ENCODE measurements at places on chromosomes 2 and 18.

DNA sequence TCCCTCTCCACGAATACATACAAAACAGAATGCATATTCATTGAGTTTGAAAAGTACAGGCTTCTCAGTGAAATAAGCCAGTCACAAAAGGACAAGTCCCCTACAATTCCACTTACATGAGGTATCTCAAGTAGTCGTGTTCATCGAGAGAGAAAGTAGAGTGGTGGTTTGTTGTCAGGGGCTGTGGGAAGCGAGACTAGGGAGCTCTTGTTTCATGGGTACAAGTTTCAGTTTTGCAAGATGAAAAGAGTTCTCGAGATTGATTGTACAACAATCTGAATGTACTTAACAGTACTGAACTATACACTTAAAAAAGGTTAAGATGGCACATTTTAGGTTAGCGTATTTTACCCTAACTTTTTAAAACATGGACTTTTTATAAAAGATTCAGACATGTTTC, 71.5 kb upstream of the TTC39C start:
- DNase-seq = no peak

DNA sequence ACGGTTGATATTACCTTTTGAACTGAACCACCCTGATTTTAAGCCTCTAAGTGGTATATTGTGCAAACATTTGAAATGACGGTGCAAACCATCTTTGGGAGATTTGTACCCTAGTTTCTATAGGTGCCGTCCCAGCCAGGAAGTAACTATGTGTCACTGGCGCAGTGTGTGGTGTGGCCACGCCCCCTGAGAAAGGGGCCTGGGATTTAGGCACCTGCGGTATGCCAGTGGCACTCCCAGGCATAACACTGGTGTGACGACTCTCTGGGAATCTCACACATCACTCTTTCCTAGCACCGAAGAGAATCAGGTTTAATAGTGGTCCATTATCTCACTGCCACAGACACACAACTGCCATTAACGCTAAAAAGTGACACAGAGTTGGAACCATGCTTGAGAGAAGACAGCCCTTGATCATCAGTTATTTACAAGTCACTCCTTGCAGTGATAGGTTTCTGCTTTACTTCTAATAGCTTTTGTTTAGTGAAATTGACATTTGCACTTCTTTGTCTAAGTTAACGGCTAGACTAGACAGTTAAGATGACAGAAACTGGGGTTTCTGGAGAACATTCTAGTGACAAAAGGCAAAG, 11.1 kb downstream of the AQP4 start:
- no peak for DNase-seq

DNA sequence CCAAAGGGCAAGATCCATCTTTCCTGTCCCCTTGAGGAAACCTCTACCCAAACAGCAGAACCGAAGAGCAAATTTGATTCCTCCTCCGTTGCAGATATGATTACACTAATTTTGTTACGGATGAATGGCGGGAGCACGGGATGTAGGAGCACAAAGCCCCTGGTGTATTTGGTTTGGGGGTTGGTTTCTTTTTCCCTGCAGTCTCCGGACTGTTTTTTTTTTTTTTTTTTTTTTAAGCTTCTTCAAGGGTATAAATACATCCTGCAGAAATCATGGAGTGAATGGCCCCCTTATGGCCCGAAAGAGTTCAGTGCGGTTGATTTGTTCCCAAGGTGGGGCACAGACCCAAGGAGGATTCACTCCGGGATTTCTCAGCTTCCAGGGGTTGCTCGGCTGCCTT, 135.3 kb upstream of the SH3BP4 start:
- no peak for DNase-seq

DNA sequence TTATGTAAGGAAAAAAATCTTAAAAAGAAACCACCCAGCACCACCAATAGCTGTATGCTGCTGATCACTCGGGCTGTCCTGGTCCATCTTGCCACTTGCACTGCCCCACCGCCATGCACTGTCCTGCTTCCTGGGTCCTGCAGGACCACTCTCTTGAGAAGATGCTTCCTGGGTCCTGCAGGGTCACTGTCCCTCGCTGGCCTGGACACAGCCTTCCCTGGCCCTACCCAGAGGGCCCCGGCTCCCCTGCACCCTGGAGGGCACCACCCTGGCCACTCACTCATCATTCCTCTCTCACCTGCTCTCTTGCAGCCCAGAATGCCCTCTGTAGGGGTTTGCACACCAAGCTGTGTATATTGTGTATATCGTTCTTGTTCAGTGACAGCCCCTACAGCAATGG, 2.4 kb upstream of the OTOS start:
- DNase-seq = no peak

DNA sequence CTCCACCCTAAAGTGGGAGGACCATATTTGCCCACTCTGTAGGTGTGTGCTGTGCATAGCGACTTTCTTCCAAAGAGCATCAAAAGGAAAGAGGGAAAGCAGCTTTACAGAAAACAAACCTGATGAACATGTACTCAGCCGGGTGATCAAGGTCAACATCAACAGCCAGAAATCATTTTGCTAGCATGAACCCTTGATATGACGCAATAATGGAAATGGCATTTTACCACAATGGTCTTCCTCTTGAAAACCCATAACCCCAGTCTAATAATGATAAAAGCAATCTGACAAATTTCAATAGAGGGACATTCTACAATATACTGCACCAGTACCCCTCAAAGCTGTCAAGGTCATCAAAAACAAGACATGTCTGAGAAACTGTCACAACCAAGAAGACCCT, 350.2 kb downstream of the FBXO15 start:
- DNase-seq = no peak

- no peak for DNase-seq
Measured at GRCh38 chr2:204228169-204228886, 291.8 kb downstream of the ICOS start.

- no peak for DNase-seq
Measured at GRCh38 chr2:151470556-151470955, 60.9 kb downstream of the RIF1 start.

DNA sequence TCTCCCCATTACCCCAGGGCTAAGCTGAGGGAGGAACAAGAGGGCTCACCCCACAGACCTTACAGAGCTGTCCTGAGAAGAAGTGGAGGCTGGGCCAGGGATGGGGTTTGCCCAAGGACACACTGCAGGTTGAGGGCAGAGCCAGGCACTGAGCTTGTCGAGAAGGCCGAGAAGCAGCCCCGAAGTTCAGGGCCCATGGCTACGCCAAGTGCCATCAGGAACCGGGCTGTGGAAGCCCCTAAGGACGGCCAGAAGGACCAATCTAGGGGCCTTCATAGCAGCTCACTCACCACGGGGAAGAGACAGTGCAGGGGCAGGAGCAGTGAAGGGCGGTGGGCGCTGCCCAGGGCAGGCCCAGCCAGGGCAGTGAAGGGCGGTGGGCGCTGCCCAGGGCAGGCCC, 18.6 kb upstream of the AGXT start:
- DNase-seq = no peak

GRCh38 chr2:37244017-37244416, 12.6 kb downstream of the NDUFAF7 start:
- no peak for DNase-seq

DNA sequence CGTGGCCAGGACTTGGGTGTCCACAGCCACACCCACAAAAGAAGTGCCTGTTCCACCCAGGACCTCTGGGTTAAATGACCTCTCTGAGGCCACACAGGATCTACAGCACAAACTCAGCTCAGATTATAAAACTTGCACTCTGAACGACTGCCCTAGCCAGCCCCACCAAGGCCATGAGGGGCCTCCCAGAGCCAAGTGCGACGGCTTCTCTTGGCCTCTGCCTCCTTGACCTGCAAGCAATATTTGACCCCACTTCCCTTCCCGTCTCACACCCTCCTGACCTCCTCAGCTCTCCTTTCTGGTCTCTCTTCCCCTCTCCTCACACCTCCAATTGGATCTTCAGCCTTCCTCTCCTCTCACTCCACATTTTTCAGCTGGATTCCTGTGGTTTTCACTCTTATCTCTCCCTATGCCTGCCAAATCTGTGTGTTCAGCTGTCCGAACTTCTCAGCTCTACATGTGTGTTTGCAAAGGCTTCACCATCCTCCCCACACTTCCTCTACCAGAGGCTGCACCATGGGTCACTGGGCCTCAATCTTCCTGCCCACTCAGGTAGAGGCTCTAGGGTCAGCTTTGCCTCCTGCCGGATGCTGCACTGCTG, 25.3 kb upstream of the STEAP3 start:
- DNase-seq = no peak

Data from HTR-8/SVneo (cell line).